ENCODE measurements at places on chromosomes 3 and 15.

DNA sequence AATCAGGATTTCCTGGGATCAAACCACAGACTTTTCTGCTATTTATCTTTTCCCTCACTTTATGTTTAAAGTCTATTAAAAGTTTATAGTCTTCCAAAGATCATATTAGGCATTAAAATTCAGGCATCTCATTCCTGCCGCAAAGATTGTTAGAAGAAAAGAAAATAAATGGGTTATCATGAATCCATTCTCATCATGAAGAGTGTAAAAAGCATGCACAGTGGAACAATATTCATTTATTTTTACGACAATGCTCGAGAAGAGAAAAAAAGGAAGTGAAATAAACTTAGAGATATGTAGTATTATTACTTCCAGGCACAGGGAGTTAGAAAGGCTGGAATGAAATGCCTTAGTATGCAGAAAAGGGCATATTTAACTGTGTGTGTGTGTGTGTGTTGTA, 213.7 kb upstream of the PLSCR5 start:
- no peaks in the 10 kb centered on the region for H3K4me1 ChIP-seq
- H3K4me3 ChIP-seq, result no peak overlapping the region
- no peak overlapping the region for H3K27ac ChIP-seq
- H3K36me3 ChIP-seq, result no peaks in the 10 kb centered on the region
- no peaks in the 10 kb centered on the region for H3K27me3 ChIP-seq
- no peak for DNase-seq

- H3K4me1 ChIP-seq, result no peaks in the 10 kb centered on the region
- no peaks in the 10 kb centered on the region for H3K36me3 ChIP-seq
- no peaks in the 10 kb centered on the region for H3K27me3 ChIP-seq
- H3K27ac ChIP-seq, result no peak overlapping the region
- no peak for DNase-seq
Measured at GRCh38 chr15:43545426-43545825, 28.0 kb downstream of the MAP1A start.

DNA sequence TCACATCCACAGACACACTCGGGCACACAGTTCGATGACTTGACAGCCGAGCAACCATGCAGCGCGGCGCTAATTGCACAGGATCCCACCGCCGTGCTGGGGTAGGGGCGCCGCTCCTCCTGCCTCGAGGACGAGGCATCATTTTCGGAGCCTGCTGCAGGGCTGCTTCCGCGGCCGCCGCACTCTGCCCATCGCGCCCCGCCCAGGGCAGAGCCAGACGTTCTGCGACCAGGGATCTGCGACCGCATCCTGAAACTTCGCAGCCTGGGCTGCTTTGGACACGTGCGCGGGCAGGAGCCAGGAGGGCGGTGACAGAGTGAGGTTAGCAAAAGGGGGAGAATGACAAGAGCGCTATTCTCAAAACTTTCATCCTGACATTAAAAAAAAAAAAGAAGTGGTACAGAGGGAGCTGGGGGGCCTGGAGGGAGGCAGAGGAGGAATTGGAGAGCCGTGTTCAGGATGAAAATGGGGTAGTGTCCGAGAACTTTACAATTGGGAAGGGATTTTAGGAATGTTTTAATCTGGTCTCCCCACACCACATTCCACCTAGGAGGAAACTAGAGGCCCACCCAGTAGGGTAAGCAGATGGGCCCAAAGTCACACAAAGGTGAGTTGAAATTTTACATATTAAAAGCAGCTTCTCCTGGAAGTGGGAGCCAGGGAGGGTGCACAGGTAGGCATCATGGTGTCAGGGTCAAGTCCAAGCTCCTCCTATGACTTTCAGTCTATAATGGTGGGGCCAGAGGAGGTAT, 15.9 kb downstream of the IGDCC3 start:
- H3K27me3 ChIP-seq, result peaks cover 31% of the 10 kb centered on the region
- no peak for DNase-seq
- no peak overlapping the region for H3K27ac ChIP-seq
- H3K36me3 ChIP-seq, result no peaks in the 10 kb centered on the region

- DNase-seq, result no peak
- H3K4me1 ChIP-seq, result no peaks in the 10 kb centered on the region
- no peak overlapping the region for H3K4me3 ChIP-seq
- H3K36me3 ChIP-seq, result no peaks in the 10 kb centered on the region
Measured at GRCh38 chr3:25449857-25450256, 21.8 kb downstream of the RARB start.

All from central memory CD8-positive, alpha-beta T cell (primary cell).